ENCODE measurements at places on chromosomes 7 and 10. TPM values are rescaled to one million over a fixed set of nuclear protein-coding genes. Genes with fewer than 3 reads are reported as not detected.

DNA sequence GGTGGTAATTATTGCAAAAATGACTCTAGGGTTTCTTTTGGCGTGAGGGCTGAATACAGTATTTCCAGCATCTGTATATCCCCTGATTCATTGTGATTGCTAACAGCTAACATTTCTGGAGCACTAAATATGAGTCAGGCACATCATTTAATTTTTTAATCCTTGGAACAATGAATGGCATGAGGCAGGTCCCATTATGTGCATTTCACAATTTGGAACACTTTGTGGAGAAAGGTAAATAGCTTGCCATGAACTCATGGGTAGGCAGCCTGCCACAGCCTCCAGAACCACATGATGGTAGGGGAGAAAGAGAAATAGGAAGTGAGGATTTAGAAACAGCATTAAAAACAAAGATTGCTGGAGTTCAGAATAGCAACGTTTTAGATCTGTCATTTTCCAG, 1.7 kb downstream of the NPTX2 start:
- no peak for DNase-seq

GRCh38 chr7:12370249-12370648, 33.4 kb downstream of the VWDE start:
- DNase-seq: no peak

The TMEM106B gene
- 20.6 TPM for total RNA-seq

The EBF3 gene
- total RNA-seq: not detected

- DNase-seq: peak; percentile 74
Measured at GRCh38 chr10:63520500-63521415, at the start of gene REEP3. TSS of gene REEP3 (plus strand) at chr10:63521401. CDS start at chr10:63521546, 145 bp downstream.

All from natural killer cell treated with Interleukin-12 subunit alpha and Interleukin-12 subunit beta and Interleukin-15 and Interleukin-18, amount 100 ng/mL, for 72 hours (primary cell).